ENCODE measurements at places on chromosomes 7 and 10. TPM values are rescaled to one million over a fixed set of nuclear protein-coding genes. Genes with fewer than 3 reads are reported as not detected.

DNA sequence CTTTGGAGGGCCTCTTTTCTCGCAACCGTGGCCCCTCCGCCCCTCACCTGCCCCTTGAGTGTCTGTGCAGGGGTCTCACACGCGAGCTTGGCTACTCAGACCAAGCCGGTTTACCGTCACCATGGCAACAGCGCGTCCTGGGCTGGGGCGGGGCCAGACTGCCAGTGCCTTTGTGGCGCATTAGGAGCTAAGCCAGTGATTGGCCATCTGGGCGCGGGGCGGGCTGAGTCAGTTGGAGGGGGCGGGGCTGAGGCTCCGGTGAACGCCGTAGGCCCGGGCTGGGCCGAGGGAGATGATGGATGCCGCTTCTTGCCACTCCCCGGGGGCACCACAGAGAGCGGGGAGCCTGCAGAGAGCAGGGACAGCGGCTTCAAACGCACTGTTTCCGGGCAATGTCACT lies 48.7 kb upstream of the FXYD4 start:
- no peaks in the 10 kb centered on the region for H3K36me3 ChIP-seq
- H3K27me3 ChIP-seq, result peaks cover 7% of the 10 kb centered on the region
- H3K4me3 ChIP-seq, result peak overlapping the region; percentile 46
- no peaks in the 10 kb centered on the region for H3K4me1 ChIP-seq

The RASA4B gene
- total RNA-seq, result 3.3 TPM

The RBP4 gene
- 2.1 TPM for total RNA-seq

The ABCC2 gene
- 1.8 TPM for total RNA-seq

The GNAI1 gene
- 42.1 TPM for total RNA-seq

DNA sequence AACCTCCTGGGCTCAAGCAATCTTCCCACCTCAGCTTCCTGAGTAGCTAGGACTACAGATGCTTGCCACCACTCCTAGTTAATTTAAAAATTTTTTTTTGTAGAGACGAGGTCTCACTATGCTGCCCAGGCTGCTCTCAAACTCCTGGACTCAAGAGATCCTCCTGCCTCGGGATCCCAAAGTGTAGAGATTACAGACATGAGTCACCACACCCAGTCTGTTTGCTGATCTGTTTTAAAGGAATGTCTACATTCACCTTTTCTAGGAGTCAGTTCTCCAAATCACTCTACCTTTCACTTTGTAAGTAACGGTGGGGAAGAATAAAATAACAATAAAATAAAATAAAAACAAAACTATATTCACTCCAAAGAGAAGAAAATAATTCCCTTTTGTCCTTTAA lies 86.6 kb upstream of the AGBL3 start:
- peak overlapping the region; percentile 54 for H3K27ac ChIP-seq
- no peak for DNase-seq
- H3K4me1 ChIP-seq, result peaks cover 64% of the 10 kb centered on the region
- H3K4me3 ChIP-seq, result no peak overlapping the region
- H3K27me3 ChIP-seq, result no peaks in the 10 kb centered on the region

- H3K27me3 ChIP-seq, result no peaks in the 10 kb centered on the region
- DNase-seq, result peak; percentile 87
- H3K27ac ChIP-seq, result no peak overlapping the region
- no peaks in the 10 kb centered on the region for H3K4me1 ChIP-seq
These were observed 33.1 kb downstream of the HBP1 start for GRCh38 chr7:107201795-107202450.

The CPA4 gene
- 28.2 TPM for total RNA-seq

The OR2A5 gene
- total RNA-seq, result not detected

The PTPRN2 gene
- total RNA-seq, result 0.36 TPM

The AGAP4 gene
- 3.8 TPM for total RNA-seq

The FBXL13 gene
- total RNA-seq, result 2.2 TPM

- no peak overlapping the region for H3K4me3 ChIP-seq
- no peaks in the 10 kb centered on the region for H3K36me3 ChIP-seq
- DNase-seq, result no peak
These were observed 226.5 kb downstream of the RPS24 start for GRCh38 chr10:78260141-78260540.

The CNPY1 gene
- not detected for total RNA-seq

DNA sequence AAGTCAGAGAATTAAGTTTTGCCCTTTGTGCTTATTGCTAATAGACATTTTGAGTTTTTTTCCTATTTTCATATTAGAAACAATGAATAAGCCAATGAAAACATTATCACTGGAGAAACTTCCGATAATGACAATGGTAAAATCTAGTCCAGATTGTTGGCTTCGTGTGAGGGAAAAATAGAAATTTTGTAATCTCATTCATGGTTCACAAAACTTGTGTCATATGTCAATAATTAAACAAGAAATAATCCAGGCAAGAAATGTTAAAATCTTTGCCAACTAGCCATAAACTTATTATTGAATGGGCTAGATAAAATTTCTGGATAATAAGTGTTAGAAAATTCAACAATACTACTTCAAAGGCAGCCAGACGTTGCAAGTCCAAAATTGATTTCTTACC lies 36.6 kb downstream of the RNLS start:
- H3K36me3 ChIP-seq, result no peaks in the 10 kb centered on the region
- no peak for DNase-seq
- H3K27me3 ChIP-seq, result no peaks in the 10 kb centered on the region
- H3K4me3 ChIP-seq, result no peak overlapping the region
- no peaks in the 10 kb centered on the region for H3K4me1 ChIP-seq

The NME8 gene
- not detected for total RNA-seq

GRCh38 chr7:51126813-51127617 lies 189.6 kb downstream of the COBL start:
- no peaks in the 10 kb centered on the region for H3K36me3 ChIP-seq
- H3K4me1 ChIP-seq, result peaks cover 13% of the 10 kb centered on the region
- no peak overlapping the region for H3K27ac ChIP-seq
- no peaks in the 10 kb centered on the region for H3K27me3 ChIP-seq

The FXYD4 gene
- total RNA-seq, result not detected

GRCh38 chr7:32670110-32671025 lies 175.1 kb downstream of the AVL9 start:
- no peaks in the 10 kb centered on the region for H3K36me3 ChIP-seq
- DNase-seq, result peak; percentile 21
- no peak overlapping the region for H3K4me3 ChIP-seq
- no peaks in the 10 kb centered on the region for H3K27me3 ChIP-seq
- peak overlapping the region; percentile 88 for H3K27ac ChIP-seq

DNA sequence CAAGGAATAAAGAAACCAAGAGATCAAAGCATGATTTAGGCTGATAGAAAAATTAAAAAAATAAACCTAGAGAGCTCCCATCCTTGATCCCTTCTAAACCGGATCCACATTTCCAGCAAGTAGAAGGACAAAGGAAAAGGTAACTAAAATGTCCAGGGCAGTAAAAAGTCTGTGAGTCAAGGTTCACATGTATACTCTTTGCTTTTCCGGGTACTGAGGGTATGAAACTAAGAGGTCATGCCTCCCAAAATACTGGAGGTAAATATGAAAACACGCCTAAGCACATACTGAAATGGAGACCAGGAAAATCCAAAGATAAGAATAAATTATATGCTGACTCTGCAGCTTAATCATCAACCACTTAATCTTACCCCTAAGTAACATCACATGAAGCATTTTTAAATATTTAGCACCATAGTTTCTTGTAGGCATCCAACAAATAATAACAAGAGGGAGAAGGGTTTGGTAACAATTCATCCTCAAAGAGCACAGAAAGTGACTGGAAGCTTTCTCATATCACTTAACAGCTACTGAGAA lies 35.4 kb downstream of the JAZF1 start:
- no peak overlapping the region for H3K4me3 ChIP-seq
- no peaks in the 10 kb centered on the region for H3K4me1 ChIP-seq
- no peaks in the 10 kb centered on the region for H3K36me3 ChIP-seq
- no peak for DNase-seq
- H3K27me3 ChIP-seq, result no peaks in the 10 kb centered on the region

The GRID1 gene
- not detected for total RNA-seq

GRCh38 chr7:67878808-67879207 lies 882.2 kb downstream of the TYW1 start:
- no peaks in the 10 kb centered on the region for H3K4me1 ChIP-seq
- H3K4me3 ChIP-seq, result no peak overlapping the region
- no peak overlapping the region for H3K27ac ChIP-seq
- no peaks in the 10 kb centered on the region for H3K27me3 ChIP-seq

The LGI1 gene
- total RNA-seq, result 0.29 TPM

DNA sequence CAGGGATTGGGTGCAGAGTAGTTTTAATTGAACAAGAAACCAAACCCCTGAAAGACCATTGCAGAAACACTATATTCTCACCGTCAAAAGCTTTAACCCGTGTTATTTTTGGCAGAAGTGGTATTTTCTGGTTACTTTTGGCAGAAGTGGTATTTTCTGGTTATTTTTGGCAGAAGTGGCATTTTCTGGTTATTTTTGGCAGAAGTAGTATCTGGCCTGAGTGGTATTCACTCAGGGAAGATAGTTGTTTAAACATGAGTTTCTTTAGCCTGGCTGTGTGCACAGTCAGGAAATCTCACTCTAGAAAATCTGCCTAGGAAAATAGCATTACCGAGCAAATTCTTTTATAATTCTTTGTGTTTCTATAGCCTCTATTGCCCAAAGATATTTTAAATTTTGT lies 322.7 kb downstream of the GFRA1 start:
- no peaks in the 10 kb centered on the region for H3K36me3 ChIP-seq
- H3K27me3 ChIP-seq, result no peaks in the 10 kb centered on the region
- H3K4me3 ChIP-seq, result peak overlapping the region; percentile 16

DNA sequence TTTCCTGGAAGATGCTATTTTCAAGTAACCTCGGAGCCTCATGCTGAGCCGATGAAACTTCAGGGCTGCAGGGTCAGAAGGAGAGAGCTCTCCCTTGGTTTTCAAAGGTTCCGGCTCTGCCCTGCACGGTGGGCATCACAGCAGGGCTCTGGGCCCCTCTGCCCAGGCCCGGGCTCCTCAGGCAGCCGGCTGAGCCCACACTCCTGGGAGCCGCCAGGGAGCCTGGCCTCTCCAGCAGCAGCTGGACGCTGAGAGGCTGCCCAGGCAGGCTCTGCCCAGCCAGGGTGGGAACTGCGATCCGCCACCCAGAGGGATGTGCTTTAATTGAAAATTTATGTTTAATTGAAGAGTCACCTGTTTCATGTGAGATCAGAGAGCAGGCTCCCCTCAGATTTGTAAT lies 97.5 kb upstream of the MGMT start:
- no peaks in the 10 kb centered on the region for H3K36me3 ChIP-seq
- H3K4me3 ChIP-seq, result no peak overlapping the region
- no peaks in the 10 kb centered on the region for H3K27me3 ChIP-seq
- DNase-seq, result no peak
- H3K4me1 ChIP-seq, result no peaks in the 10 kb centered on the region

DNA sequence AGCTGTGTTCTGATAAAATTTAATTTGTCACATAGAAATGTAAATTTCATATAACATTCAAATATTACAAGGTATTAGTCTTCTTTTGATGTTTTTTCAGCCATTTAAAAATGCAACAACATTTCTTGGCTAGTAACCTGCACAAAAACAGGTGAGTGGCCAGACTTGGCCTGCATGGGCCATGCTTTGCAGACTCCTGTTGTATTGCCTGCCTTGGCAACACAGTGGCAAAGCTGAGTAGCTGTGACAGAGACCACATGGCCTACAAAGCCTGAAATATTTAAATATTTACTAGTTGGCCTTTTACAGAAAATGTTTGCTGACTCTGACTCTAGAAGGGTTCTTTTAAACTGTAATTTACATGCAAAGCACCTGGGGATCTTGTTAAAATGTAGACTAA lies 13.5 kb upstream of the TBX20 start:
- H3K27ac ChIP-seq, result no peak overlapping the region
- peaks cover 1% of the 10 kb centered on the region for H3K27me3 ChIP-seq
- H3K4me1 ChIP-seq, result no peaks in the 10 kb centered on the region
- no peaks in the 10 kb centered on the region for H3K36me3 ChIP-seq

- no peak overlapping the region for H3K27ac ChIP-seq
- H3K4me1 ChIP-seq, result no peaks in the 10 kb centered on the region
- H3K4me3 ChIP-seq, result no peak overlapping the region
- no peak for DNase-seq
- no peaks in the 10 kb centered on the region for H3K36me3 ChIP-seq
- H3K27me3 ChIP-seq, result no peaks in the 10 kb centered on the region
These were observed 11.1 kb upstream of the GIMAP7 start for GRCh38 chr7:150503581-150503980.

The PLPP4 gene
- total RNA-seq, result 8.0 TPM

The FKBP6 gene
- not detected for total RNA-seq

DNA sequence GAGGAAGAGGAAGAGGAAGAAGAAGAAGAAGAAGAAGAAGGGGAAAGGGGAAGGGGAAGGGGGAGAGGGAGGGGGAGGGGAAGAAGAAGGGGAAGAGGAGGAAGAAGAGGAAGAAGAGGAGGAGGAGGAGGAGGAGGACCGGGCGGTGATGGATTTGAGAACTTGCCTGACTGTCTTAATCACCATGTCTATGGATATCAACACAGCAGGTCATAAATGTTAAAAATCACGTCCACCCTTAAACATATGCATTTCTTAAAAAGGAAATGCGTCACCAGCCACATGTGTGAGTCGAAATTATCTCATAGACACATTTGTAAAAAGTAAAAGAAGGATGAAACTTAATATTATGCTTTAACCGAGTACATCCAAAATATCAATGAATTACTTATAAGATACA lies 42.1 kb upstream of the INSIG1 start:
- DNase-seq, result no peak
- H3K4me1 ChIP-seq, result peaks cover 31% of the 10 kb centered on the region
- no peak overlapping the region for H3K4me3 ChIP-seq
- no peaks in the 10 kb centered on the region for H3K27me3 ChIP-seq

The SLC26A5 gene
- not detected for total RNA-seq

The SYPL1 gene
- total RNA-seq, result 39.5 TPM

GRCh38 chr7:115869190-115869589 lies 161.4 kb downstream of the TFEC start:
- H3K4me1 ChIP-seq, result no peaks in the 10 kb centered on the region
- H3K27me3 ChIP-seq, result no peaks in the 10 kb centered on the region
- H3K36me3 ChIP-seq, result no peaks in the 10 kb centered on the region
- H3K4me3 ChIP-seq, result no peak overlapping the region
- no peak for DNase-seq

DNA sequence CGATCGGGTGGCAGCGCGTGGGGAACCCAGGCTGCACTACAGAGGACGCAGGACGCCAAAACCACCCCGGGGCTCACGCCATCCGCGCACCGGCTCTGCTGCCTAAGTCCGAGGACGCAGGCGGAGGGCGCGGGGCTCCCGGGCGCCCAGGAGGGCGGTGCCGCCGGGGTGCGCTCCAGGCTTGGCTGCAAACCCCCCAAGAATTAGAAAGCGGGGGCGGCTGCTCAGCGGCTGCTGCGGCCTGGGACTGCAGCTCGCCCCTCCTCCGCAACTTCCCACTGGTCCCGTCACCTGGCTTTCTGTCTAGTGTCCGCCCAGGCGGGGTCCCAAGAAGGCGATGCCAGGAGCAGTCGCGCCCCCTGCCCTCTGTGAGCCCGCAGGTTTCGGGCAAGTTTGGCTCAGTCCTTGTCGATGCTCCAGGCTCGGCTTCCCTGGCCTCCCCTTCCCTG lies 1.7 kb upstream of the POU6F2 start:
- H3K36me3 ChIP-seq, result no peaks in the 10 kb centered on the region
- H3K4me3 ChIP-seq, result peak overlapping the region; percentile 30
- no peaks in the 10 kb centered on the region for H3K4me1 ChIP-seq
- H3K27ac ChIP-seq, result no peak overlapping the region
